Testis (tissue), 5 donors: ENCODE measurements at places on chromosomes 6 and 20.

DNA sequence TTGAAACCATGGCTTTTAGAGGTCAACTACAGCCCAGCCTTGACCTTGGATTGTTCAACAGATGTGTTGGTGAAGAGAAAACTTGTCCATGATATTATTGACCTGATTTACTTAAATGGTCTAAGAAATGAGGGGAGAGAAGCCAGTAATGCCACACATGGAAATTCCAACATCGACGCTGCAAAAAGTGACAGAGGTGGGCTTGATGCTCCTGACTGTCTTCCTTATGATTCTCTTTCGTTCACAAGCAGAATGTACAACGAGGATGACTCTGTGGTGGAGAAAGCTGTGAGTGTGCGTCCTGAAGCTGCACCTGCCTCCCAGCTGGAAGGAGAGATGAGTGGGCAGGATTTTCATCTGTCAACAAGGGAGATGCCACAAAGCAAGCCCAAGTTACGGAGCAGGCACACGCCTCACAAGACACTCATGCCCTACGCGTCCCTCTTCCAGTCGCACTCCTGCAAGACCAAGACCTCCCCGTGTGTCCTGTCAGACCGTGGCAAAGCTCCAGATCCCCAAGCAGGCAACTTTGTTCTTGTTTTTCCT lies 16.2 kb downstream of the TTLL2 start:
- H3K27ac ChIP-seq, result no peak overlapping the region
- DNase-seq, result no peak
- no peaks in the 10 kb centered on the region for H3K27me3 ChIP-seq
- H3K4me1 ChIP-seq, result no peaks in the 10 kb centered on the region
- H3K4me3 ChIP-seq, result no peak overlapping the region
- no peaks in the 10 kb centered on the region for H3K36me3 ChIP-seq

DNA sequence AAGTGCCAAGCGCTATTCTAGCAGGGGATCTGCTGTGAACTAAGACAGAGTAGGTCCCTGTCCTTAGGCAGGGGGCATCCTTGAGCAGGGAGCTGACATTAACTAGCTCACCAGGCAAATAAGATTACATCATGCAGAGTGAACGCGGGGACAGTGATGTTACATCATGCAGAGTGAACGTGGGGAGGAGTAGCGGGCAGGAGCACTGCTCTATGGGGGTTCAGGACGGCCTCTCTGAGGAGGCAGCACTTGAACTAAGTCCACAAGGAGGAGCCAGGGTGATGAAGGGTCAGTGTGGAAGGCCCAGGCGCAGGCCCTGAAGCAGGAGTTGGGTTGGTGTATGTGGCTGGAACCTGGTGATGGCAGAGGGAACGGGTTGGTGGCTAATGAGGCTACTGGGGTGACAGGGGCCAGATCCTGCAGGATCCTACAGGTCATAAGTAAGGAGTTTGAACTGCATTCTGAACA lies 38.7 kb downstream of the KAT14 start:
- H3K4me1 ChIP-seq, result no peaks in the 10 kb centered on the region
- H3K27me3 ChIP-seq, result no peaks in the 10 kb centered on the region
- DNase-seq, result no peak
- H3K4me3 ChIP-seq, result no peak overlapping the region
- H3K36me3 ChIP-seq, result no peaks in the 10 kb centered on the region

DNA sequence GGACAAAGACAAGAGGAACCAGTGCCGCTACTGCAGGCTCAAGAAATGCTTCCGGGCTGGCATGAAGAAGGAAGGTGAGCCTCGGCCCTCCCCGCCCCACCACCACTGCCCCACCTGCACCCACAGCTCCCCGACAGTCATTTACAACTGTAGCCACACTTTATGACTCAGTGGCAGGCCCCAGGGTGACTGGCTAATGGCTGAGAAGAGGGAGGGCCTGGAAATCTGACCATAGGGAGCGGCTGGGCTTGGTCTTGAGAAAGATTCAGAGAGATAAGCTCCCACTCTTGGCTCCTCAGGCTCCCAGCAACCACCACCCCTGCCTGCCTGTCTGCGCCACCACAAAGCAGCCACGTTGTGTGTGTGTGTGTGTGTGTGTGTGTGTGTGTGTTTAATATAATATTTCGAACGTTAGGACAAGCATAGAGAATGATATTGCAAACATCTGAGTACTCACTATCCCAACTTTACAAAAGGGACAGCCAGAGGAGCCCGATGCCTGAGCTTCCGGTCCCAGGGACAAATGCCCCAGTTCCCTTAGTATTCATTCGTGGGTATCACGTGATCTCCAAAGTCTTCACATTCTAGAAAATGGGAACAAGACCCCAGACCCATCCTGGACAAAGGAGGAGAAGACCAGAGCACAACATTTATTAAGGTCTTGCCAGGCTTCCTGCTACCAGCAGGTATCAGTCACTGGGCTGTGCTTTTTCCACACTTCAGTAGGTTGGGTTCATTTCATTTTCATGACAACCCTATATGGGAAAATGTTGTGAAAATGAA lies 52.1 kb downstream of the HNF4A start:
- H3K4me3 ChIP-seq, result no peak overlapping the region
- no peaks in the 10 kb centered on the region for H3K36me3 ChIP-seq
- no peak for DNase-seq
- H3K27ac ChIP-seq, result no peak overlapping the region
- H3K27me3 ChIP-seq, result no peaks in the 10 kb centered on the region

GRCh38 chr6:13715444-13715883 lies 3.8 kb upstream of the RANBP9 start:
- H3K4me3 ChIP-seq, result no peak overlapping the region
- no peaks in the 10 kb centered on the region for H3K36me3 ChIP-seq
- no peaks in the 10 kb centered on the region for H3K4me1 ChIP-seq
- no peak overlapping the region for H3K27ac ChIP-seq
- no peaks in the 10 kb centered on the region for H3K27me3 ChIP-seq
- no peak for DNase-seq

DNA sequence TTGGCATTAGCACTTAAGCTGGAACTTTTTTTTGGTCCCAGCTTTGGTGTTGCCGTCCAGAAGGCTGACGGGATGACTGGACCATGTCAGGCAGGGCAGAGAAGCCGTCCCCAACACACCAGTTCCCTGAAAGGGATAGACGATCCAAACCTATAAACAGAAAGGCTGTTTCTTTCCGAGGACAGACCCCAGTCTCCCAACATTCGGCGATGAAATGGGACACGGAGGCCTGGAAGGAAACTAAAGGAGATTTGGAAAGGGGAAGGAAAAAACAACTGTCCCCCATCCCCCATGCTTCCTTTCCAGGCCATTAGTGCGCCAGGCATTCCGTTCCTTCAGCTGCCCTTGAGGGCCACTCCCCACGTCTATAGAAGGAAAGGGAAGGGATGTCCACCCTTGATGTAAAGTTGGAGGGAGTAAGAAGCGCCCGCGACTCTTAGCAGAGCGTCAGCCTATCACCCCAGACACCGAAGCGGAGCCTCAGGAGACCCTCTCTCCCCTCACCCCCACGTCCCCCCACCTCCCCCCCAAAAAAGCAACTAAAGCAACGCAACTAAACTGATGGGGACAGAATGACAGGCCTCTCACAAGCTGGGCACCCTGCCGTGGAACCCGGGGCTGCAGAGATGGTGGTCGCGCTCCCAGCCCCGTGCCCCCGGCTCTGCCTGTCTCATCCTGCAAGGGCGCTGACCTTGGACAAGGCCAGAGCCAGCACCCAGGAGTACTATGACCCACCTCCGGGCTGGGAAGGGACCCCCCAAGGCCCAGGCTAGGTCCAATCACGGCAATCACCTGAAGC lies 638 bp downstream of the BLCAP start:
- H3K27ac ChIP-seq, result peak overlapping the region; percentile 90
- no peaks in the 10 kb centered on the region for H3K27me3 ChIP-seq
- H3K4me1 ChIP-seq, result peaks cover 20% of the 10 kb centered on the region
- DNase-seq, result peak; percentile 33
- no peaks in the 10 kb centered on the region for H3K36me3 ChIP-seq

- no peak for DNase-seq
- H3K4me3 ChIP-seq, result no peak overlapping the region
- no peaks in the 10 kb centered on the region for H3K36me3 ChIP-seq
- H3K27ac ChIP-seq, result no peak overlapping the region
These were observed 174.5 kb downstream of the WDR27 start for GRCh38 chr6:169527306-169527705.

GRCh38 chr6:159178847-159179246 lies 9.6 kb downstream of the FNDC1 start:
- H3K4me1 ChIP-seq, result peaks cover 3% of the 10 kb centered on the region
- H3K27ac ChIP-seq, result no peak overlapping the region
- no peak overlapping the region for H3K4me3 ChIP-seq
- no peak for DNase-seq
- no peaks in the 10 kb centered on the region for H3K36me3 ChIP-seq

DNA sequence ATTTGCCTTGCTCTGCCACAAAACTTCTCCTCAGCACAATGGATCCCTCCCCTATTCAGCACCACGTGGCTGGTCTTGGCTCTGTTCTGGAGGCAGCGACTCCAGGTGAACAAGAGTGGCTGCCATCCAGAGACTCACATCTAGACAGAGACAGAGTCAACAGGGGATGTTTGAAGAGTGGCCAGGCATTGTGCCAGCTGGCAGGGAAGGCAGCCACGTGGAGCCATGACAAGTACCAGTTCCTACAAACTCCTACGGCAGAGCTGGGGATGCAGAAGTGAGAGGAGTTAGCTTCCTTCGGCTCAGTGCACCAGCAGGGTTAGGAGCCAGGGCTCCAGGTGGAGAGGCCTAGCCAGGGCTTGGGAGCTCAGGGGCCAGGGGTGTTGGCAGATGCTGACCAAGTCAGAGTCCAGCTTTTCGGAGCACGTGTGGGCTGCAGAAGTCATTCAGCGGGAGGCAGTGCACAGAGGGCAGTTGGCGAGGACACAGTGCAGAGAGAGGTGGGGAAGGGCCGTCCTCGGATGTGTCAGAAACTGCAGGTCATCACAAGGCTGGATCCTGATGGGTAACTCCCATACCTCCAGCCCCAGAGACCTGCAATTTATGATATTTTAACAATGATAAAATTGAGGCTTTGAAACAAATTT lies 171.7 kb upstream of the PDE10A start:
- peak; percentile 93 for DNase-seq
- H3K36me3 ChIP-seq, result no peaks in the 10 kb centered on the region
- H3K4me1 ChIP-seq, result peaks cover 25% of the 10 kb centered on the region
- no peak overlapping the region for H3K4me3 ChIP-seq
- peak overlapping the region; percentile 55 for H3K27ac ChIP-seq
- no peaks in the 10 kb centered on the region for H3K27me3 ChIP-seq

- H3K27me3 ChIP-seq, result no peaks in the 10 kb centered on the region
- no peak overlapping the region for H3K4me3 ChIP-seq
- no peaks in the 10 kb centered on the region for H3K4me1 ChIP-seq
These were observed 5.1 kb downstream of the BLOC1S5 start for GRCh38 chr6:8059129-8059528.

DNA sequence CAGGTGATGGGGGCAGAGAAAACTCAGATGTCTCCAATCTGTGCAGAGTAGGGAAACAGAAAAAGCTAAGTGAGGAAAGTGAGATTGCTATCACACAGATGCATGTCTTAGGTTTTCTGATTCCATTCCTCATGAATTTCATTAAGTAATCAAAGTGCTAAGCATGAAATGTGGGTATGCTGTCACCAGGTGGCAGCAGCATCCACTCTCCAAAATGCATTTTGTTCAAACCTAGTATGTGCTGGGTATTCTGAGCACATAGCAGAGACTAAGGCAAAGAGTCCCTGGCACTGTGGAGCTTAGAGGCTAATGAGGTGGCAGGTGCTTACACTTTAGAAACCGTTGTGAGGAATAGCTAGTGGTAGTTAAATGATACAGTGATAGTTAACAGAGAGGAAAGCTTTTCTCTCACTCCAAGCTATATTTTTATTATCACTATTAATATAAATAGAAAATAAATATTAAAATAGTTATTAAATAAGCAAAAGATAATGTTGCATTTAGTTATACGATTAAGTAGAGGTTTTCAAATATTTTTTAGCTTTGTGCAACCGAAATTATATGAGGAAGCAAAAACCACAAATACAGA lies 179.5 kb downstream of the CDH26 start:
- H3K36me3 ChIP-seq, result no peaks in the 10 kb centered on the region
- H3K4me1 ChIP-seq, result no peaks in the 10 kb centered on the region
- H3K4me3 ChIP-seq, result peak overlapping the region; percentile 40

GRCh38 chr6:28224131-28225055 lies 682 bp upstream of the ZSCAN9 start:
- H3K27me3 ChIP-seq, result no peaks in the 10 kb centered on the region
- H3K27ac ChIP-seq, result peak overlapping the region; percentile 79
- no peaks in the 10 kb centered on the region for H3K36me3 ChIP-seq
- no peak for DNase-seq
- no peaks in the 10 kb centered on the region for H3K4me1 ChIP-seq

- peak; percentile 83 for DNase-seq
- H3K36me3 ChIP-seq, result no peaks in the 10 kb centered on the region
- H3K4me3 ChIP-seq, result peak overlapping the region; percentile 79
These were observed 614 bp upstream of the TMEM242 start for GRCh38 chr6:157323966-157324300.

DNA sequence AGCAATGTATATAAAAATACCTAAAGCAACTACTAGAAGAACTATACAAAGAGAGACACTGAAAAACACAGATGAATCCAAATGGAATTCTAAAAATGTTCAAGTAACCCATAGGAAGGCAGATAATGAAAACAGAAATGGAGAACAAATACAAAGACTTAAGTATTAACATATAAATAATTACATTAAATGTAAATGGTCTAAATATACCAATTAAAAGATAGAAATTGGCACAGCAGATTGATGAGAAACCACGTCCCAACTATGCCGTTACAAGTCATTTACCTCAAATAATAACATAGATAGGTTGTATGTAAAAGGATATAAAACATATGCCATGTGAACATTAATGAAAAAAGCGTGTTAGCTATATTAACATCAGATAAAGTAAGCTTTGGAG lies 40.1 kb downstream of the CEP85L start:
- no peak overlapping the region for H3K4me3 ChIP-seq
- DNase-seq, result no peak
- no peak overlapping the region for H3K27ac ChIP-seq
- no peaks in the 10 kb centered on the region for H3K27me3 ChIP-seq
- no peaks in the 10 kb centered on the region for H3K36me3 ChIP-seq
- H3K4me1 ChIP-seq, result no peaks in the 10 kb centered on the region

GRCh38 chr6:17525637-17526036 lies 74.5 kb upstream of the FAM8A1 start:
- H3K36me3 ChIP-seq, result no peaks in the 10 kb centered on the region
- H3K4me1 ChIP-seq, result no peaks in the 10 kb centered on the region
- H3K27me3 ChIP-seq, result no peaks in the 10 kb centered on the region
- H3K27ac ChIP-seq, result no peak overlapping the region

- peaks cover 9% of the 10 kb centered on the region for H3K4me1 ChIP-seq
- no peak overlapping the region for H3K27ac ChIP-seq
- H3K27me3 ChIP-seq, result no peaks in the 10 kb centered on the region
- H3K4me3 ChIP-seq, result peak overlapping the region; percentile 12
- no peaks in the 10 kb centered on the region for H3K36me3 ChIP-seq
These were observed 180.0 kb downstream of the TBXT start for GRCh38 chr6:165987483-165988301.

- no peaks in the 10 kb centered on the region for H3K36me3 ChIP-seq
- no peak overlapping the region for H3K27ac ChIP-seq
- no peaks in the 10 kb centered on the region for H3K4me1 ChIP-seq
- no peak overlapping the region for H3K4me3 ChIP-seq
- H3K27me3 ChIP-seq, result no peaks in the 10 kb centered on the region
These were observed 105.9 kb downstream of the SESN1 start for GRCh38 chr6:108988765-108989164.

- H3K4me3 ChIP-seq, result no peak overlapping the region
- DNase-seq, result no peak
- no peaks in the 10 kb centered on the region for H3K36me3 ChIP-seq
- no peak overlapping the region for H3K27ac ChIP-seq
- peaks cover 6% of the 10 kb centered on the region for H3K4me1 ChIP-seq
These were observed 48.1 kb downstream of the SLC24A3 start for GRCh38 chr20:19260412-19261090.

- no peaks in the 10 kb centered on the region for H3K36me3 ChIP-seq
- no peaks in the 10 kb centered on the region for H3K4me1 ChIP-seq
- H3K4me3 ChIP-seq, result no peak overlapping the region
- no peak for DNase-seq
- no peak overlapping the region for H3K27ac ChIP-seq
- no peaks in the 10 kb centered on the region for H3K27me3 ChIP-seq
These were observed 67.7 kb downstream of the RPP40 start for GRCh38 chr6:4935975-4936680.
